Activated B cell treated with CpG ODN at 0.5 μM for 24 hours (primary cell): ENCODE measurements at places on chromosomes 3 and 15.

DNA sequence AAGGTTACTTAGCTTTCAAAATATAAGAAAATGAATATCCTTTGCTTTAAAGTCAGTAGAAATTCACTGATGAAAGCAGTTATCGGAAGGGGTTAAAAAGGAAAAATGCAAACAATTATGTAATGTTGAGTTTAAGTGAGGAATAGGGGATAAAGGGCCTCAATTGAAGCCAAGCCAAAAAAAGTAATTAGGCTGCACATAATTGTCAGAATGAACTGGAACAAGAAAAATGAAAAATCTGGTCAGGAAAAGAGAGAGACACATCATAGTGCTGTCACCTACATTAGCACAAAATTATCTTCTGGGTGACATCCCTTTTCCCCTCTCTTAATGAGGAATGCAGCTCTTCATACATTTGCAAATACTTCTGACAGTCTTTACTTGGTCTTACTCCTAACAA is 48.8 kb upstream of the PIK3R4 start:
- no peak for DNase-seq
- no peak overlapping the region for H3K27ac ChIP-seq
- H3K4me1 ChIP-seq: no peaks in the 10 kb centered on the region
- peaks cover 15% of the 10 kb centered on the region for H3K27me3 ChIP-seq
- no peak overlapping the region for H3K4me3 ChIP-seq

GRCh38 chr3:101643861-101644613 is 32.9 kb downstream of the ZBTB11 start:
- peaks cover 25% of the 10 kb centered on the region for H3K36me3 ChIP-seq
- DNase-seq: no peak
- H3K27me3 ChIP-seq: no peaks in the 10 kb centered on the region
- no peak overlapping the region for H3K4me3 ChIP-seq
- H3K27ac ChIP-seq: no peak overlapping the region

- H3K4me1 ChIP-seq: peaks cover 8% of the 10 kb centered on the region
- no peak for DNase-seq
- peaks cover 45% of the 10 kb centered on the region for H3K36me3 ChIP-seq
- no peak overlapping the region for H3K27ac ChIP-seq
- no peak overlapping the region for H3K4me3 ChIP-seq
- no peaks in the 10 kb centered on the region for H3K27me3 ChIP-seq
Observed at GRCh38 chr3:123559040-123559861, 25.6 kb downstream of the HACD2 start.

GRCh38 chr3:74623261-74623836 is 8.9 kb upstream of the CNTN3 start:
- no peak overlapping the region for H3K4me3 ChIP-seq
- no peak overlapping the region for H3K27ac ChIP-seq
- no peaks in the 10 kb centered on the region for H3K27me3 ChIP-seq

- no peaks in the 10 kb centered on the region for H3K4me1 ChIP-seq
- H3K36me3 ChIP-seq: peaks cover 74% of the 10 kb centered on the region
- no peaks in the 10 kb centered on the region for H3K27me3 ChIP-seq
- no peak overlapping the region for H3K27ac ChIP-seq
- H3K4me3 ChIP-seq: no peak overlapping the region
Observed at GRCh38 chr15:43067717-43068461, 37.9 kb downstream of the UBR1 start.

- DNase-seq: no peak
- no peak overlapping the region for H3K4me3 ChIP-seq
- no peaks in the 10 kb centered on the region for H3K36me3 ChIP-seq
- peaks cover 7% of the 10 kb centered on the region for H3K27me3 ChIP-seq
- no peak overlapping the region for H3K27ac ChIP-seq
Observed at GRCh38 chr15:98612490-98613110, 35.7 kb upstream of the IGF1R start.
